ENCODE measurements at places on chromosomes 3 and 15.

DNA sequence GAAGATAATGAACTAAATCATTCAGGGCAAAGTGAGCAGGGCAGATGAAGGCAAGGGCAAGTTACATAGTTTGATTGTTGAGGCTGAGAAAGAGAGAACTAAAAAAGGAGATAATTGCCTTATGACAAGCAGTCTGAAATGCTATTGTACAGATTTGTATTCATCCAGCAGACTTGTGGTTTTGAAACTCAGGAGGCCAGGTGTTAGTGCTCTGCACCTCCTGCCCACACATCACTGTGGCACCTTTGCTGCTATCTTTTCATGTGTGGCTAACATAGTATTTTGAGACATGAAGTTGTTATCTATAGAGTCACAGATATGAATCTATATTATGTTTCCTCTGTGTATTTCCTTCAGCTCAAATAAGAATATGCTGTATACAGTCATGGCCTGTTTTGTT is 24.3 kb upstream of the SUCLG2 start:
- DNase-seq, result no peak

DNA sequence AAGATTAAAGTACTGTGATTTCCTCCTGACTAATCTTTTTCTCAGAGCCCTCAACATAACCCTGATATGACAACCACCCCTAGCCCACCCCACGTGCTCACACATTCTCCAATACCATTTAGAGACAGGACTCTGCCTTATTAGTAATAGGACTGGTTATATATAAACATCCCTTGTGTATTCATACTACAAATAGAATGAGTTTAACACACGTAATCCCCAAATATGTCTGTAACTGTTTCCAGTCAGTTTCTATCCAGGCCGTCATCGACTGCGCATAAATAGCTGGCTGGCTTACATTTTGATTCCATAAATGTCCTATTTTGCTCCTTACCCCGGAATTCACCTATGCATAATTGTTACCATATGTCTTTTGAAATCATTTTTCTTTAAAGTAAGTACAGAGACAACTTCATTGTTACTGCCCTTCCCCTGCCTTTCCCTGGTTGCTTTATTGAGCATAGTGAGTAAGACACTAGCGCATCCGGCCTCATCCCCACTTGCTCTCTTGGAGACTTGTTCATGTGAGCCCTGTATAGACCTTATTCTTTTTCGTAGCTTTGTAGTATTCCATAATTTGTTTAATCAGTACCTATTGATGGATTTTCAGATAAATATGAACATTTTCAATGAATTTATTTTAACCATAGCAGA is 3.5 kb upstream of the P2RY14 start:
- no peak for DNase-seq

DNA sequence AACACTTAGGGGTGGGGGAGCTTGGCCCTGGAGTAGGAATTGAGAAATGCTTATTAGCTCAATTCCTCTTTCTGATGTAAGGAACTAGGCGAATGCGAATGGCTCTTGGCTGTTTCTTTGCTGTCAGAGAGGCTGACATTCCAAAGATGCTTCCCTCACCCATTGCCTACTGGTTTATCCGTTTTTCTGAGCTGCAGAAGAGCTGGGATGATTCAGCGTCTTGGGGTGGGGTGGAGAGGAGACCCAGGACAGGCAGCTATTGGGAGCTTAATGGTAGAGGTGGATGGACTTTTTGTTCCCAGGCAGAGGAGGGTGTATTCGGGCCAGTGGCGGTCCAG is 9.8 kb downstream of the PLEKHO2 start:
- no peak for DNase-seq

- DNase-seq, result no peak
Observed at GRCh38 chr15:55319537-55320237, 665 bp downstream of the PIGB start.

- no peak for DNase-seq
Observed at GRCh38 chr3:60096403-60096802, 1046.6 kb upstream of the CFAP20DC start.

DNA sequence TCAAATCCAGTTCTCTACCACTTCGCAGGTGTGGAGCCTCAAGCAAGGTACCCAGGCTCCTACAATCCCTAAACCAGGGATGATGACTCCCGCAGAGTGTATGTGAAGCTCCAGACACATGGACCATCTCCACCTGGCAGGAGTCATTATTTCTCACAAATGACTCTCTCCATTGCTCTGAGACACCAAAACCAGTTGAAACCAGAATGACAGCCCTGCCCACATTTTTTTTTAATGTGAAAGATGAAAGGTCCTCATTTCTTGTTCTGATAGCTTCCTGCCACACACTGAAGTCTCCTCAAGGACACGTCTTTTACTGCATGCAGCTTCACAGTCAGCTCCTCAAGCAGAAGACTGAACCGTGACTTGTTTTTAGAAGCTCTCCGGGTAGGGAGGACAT is 61.4 kb upstream of the ZBTB38 start:
- DNase-seq, result no peak

DNA sequence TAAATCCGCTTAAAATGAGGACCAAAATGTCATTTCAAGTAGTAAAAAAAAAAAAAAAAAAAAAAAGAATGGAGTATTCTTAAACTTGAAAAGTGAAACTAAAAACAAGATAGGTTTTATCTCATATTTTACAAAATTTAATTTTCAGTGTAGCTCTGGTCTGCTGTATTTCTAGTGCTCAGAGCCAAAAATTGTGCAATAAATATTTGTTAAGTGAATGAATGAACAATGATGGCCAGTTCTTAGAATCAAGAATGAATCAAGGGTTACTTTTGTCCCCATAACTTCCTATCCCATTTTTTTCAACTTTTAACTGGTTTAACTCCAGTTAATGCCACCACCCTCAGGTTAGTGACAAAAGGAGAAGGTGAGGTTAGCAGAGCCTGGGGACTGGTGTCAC is 214.4 kb downstream of the ABHD5 start:
- no peak for DNase-seq

DNA sequence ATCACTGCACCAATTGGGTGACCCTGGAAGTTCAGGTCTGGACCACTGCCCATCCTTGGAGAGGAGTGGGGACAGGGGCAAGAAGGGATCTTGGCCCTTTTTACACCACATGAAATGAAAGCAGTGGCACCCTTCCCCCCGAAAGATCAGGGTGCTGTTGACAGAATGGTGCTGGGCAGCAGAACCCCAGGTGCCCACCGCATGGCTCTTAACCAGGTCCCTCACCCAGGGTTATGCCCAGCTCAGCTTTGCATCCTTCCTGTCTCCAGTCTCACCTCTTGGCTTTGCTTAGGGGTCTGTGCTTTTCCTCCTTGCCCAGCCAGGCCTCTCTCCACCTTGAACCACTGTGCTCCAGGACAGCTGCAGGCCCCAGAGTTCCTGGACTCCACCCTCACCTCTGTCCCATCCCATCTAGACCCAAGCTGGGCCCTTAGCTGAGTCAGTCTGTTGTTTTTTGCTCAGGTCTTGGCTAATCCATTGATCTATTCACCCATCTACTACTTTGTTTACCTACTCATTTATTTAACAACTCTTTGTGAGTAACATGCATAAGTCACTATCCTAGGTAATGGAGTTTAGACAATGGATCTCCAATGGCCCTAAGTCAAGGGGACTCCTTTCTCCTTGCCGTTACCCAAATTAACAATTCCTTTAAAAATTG is 77.1 kb upstream of the PRR23E start:
- DNase-seq, result no peak

GRCh38 chr15:58441376-58442070 is 9.7 kb downstream of the LIPC start:
- no peak for DNase-seq

GRCh38 chr3:152811974-152812760 is 22.8 kb upstream of the P2RY1 start:
- no peak for DNase-seq

GRCh38 chr3:171729452-171730334 is 80.6 kb downstream of the PLD1 start:
- DNase-seq, result no peak

GRCh38 chr15:31574766-31575165 is 248.1 kb downstream of the KLF13 start:
- no peak for DNase-seq

GRCh38 chr15:91306144-91306543 is 206.1 kb downstream of the SV2B start:
- no peak for DNase-seq

DNA sequence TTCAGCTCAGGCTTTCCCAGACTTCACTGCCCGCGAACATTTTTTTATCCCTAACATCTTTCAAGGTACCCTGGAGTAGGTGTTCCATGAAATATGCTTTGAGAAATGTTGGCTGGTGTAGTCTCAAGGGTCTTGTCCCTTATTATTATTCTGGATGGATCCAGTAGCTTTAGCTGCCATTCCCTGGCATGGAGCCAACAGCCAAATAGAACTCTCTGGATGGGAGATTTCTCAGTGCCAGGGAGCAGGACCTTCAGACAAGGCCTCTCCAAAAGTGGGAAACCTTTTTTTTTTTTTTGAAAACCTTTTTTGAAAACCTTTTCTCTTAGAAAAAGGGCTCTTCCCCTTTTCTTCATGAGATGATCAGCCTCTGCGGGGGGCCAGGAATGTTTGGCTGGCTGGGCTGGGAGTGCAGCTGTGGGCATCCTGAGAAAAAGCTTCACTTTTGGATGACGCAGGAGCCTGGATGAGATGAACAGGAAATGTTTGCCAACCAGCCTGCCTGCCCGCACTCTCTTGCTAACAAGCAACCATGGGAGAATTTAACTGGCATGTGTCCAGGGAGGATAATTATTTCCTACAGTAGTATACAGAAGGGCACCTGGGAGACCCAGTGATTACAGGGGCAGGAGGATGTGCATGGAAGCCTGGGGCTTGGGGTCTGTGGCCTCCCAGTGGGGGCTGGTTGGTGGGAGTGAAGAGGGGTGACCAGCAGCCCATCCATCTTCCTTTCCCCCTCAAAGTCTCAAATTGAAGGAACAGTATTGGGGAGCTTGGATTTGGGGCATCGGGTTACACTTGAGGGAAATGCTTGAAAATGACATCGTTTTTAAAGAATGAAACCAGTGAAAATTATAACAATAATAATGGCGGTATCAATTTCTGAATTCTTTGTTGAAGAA is 109.1 kb upstream of the LRIG1 start:
- no peak for DNase-seq

- no peak for DNase-seq
Observed at GRCh38 chr15:35519541-35520149, 26.3 kb downstream of the DPH6 start.

GRCh38 chr15:71585159-71585558 is 225.2 kb upstream of the NR2E3 start:
- no peak for DNase-seq

- no peak for DNase-seq
Observed at GRCh38 chr3:153127788-153128187, 34.2 kb upstream of the RAP2B start.

- no peak for DNase-seq
Observed at GRCh38 chr3:77976079-77976478, 936.2 kb downstream of the ROBO2 start.

- no peak for DNase-seq
Observed at GRCh38 chr3:45486136-45486535, 97.8 kb downstream of the LARS2 start.

GRCh38 chr15:83947156-83947555 is 288.4 kb upstream of the GOLGA6L4 start:
- DNase-seq, result no peak

DNA sequence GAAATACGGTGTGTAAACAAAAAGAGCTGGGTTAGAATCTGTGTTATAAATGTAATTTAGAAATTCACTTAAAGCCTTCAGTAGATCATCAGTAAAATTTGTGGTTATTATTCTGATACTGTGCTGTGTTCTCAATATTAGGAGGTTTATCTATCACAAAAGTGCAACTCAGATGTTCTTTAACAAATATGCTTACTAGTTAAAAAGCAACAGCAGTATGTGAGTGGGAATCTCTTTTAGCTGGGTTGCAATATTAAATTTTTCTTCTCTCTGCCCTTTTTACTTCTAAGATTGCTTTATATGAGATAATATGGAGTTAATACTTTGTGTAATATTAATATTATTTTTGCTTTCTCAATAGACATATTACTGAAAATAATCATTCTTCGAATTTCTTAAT is 53.4 kb downstream of the CHD2 start:
- no peak for DNase-seq
